ENCODE measurements at places on chromosomes 13 and 19.

DNA sequence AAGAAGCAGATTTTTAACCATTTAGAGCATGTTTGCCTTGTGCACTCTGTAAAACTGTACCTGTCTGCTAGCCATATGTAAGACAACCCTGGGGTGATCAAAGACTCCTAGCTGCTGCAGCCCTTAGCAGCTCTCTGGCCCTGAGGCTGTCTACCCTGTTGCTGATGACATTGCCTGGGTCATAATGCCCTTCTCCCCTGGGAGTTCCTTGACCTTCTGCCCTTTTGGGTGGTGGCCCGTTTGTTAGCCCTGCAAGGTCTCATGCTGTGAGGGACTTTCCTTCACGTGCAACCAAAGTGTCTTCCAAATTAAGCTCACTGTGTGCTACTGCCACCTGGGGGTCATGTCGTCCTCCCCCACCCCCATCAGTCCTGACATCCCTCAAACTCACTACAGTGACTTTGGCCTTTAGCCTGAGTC, 7.4 kb downstream of the GPC6 start:
- DNase-seq: no peak

DNA sequence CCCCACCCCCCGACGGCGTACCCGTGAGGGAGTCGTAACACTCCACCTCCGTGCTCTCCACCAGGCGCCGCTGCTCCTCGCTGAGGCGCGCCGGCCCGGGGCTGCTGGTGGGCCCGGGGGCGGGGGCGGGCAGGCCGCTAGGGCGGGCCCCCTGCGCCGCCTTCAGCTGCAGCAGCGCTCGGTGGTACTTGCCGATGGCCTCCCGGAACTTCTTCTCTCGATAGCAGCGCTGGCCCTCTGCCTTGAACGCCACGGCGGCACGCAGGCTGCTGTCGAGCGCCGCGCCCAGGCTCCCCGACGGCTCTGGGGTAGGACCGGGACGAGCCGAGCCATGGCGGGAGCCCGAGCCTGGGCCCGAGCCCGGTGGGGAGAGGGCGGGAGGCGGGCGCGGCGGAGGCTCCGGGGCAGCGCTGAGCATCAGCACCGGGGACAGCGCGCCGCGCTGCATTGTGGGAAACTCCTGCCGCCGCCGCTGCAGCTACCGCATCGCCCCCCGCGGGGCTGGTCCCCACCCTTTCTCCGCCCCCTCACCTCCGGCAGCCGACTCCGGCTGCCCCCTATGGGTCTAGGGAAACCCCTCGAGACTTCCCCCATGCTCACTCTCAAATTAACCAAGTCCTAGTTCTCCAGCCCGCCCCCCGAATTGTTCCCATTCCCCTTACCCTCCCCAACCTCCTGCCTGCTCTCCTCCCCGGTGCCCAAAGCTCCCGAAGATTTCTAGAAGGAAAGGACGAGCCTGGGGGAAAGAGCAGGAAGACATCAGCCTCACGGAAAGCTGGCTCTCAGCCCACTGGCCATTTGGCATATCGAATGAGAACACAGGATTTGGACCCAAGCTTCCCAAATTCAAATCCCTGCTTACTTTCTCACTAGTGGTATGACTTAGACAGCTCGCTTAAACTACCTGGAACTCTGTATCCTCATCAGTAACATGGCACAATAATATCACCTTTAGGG, at the start of gene TTC9B:
Gene TTC9B (minus strand): TSS at position 451 of the 957 bp plus-strand sequence. CDS start 3 bp downstream, at position 448.
- no peak for DNase-seq

GRCh38 chr19:10335352-10335985, 2.1 kb upstream of the RAVER1 start:
- no peak for DNase-seq

GRCh38 chr19:18611327-18612050, 1.2 kb upstream of the TMEM59L start:
- no peak for DNase-seq

DNA sequence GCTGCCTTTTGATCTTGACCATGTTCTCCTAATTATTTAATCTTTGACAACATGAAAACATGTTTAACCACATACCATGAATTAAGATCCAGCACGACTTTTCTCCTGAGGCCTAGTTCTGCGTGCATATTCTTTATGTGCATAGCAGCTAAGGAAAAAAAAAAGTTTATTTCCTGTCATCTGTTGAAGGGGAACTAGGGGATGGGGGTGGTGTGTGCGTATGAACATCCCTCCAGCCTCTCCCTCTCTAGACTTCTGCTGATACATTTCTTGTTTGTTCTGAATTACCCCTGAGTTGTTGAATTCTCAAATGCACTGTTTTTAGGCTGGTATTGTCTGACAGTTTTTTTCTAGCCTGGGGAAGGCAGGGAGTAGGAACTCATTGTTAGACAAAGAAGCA, 543.3 kb downstream of the FGF9 start:
- no peak for DNase-seq

DNA sequence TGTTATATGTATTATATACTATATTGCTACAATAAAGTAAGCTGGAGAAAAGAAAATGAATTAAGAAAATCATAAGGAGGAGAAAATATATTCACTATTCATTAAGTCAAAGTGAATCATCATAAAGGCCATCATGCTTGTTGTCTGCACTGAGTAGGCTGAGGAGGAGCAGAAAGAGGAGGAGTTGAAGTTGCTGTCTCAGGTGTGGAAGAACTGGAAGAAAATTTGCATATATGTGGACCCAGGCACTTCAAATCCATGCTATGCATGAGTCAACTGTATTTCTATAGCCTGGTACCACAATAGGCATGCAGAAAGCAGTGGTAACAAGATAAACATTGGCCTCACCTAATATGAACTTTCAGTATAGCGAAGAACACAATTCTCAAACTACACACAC, 135.9 kb upstream of the SGCG start:
- DNase-seq: no peak

- no peak for DNase-seq
These were observed 28.4 kb downstream of the RASA3 start for GRCh38 chr13:114103801-114104654.

GRCh38 chr19:38634757-38635482, 12.5 kb upstream of the ACTN4 start:
- DNase-seq: peak; percentile 37

- no peak for DNase-seq
These were observed 7.4 kb upstream of the IGFL1 start for GRCh38 chr19:46221981-46222610.

DNA sequence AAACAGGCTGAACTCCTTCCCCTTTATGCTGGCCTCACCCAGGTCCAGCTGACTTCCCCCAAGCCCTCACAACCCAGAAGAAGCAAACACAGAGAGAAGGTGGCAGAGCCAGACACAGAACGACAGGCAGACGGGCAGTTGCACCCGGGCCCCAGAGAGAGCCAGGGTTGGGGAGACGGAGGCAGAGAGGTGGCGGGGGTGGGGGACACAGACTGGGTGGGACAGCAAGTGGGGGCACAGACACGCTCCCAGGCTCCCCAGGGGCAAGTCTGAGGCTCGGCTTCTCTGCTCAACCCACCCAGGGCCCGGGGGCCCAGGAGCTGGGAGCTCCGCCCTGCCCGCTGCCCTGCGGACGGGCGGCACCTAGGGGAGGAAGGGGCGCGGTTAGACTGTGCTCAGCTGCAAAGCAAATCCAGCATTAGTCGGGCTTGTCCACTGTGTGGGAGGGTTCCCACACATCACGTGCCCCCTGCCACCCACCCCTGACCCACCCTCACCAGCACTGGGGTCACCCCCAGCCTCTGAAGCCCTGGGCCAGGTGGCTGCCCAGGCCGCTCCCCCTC, 31.3 kb upstream of the ASF1B start:
- no peak for DNase-seq

DNA sequence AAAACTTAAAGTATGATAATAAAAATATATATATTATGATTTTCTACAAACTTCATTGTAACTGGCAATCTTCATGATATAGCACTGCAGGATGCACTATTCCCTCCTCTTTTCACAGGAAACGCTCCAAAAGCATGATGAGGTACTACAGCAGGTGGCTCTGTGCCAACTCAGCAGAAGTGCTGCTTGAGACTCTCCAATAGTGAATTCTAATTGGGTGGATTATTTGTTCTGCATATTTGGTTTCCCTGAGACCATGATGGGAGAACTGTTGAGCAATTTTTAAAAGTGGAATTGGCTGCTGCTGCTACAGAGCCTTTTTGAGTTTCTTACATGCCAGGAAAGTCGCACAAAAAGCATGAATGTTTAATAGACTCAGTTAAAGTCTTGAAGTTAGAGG, 1782.4 kb upstream of the PCDH20 start:
- no peak for DNase-seq

DNA sequence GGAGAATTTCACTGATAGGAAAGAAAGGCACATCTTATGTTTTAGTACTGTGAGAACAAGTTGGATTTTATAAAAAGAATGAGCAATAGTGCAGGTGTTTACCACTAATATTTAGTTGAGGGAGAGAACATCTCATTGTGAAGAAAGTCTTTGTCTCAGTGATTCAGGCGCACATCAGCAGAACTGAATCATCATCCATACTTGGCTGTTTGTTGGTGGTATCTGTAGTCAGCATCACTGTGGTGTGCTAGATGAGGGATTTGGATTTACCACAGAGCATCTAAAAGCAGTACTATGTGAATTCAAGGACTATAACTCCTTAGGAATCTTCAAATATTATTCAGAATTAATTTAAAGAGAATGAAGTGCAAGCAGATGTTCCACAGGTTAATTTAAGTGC, 1380.5 kb upstream of the ATXN8OS start:
- no peak for DNase-seq

DNA sequence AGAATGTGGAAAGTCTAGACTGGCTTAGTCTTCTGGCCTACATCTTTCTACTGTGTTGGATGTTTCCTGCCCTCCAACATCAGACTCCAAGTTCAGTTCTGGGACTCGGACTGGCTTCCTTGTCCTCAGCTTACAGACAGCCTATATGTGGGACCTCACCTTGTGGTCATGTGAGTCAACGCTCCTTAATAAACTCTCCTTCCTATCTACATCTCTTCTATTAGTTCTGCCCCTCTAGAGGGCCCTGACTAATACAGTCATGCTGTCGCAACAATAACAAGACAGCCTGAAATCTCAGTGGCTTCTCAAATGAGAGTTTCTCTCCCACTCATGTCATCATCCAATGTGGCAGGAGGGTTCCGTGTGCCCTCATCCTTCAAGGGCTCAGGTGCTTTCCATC, 347.8 kb downstream of the MZT1 start:
- no peak for DNase-seq

- no peak for DNase-seq
These were observed 540.4 kb upstream of the NBEA start for GRCh38 chr13:34401696-34402095.

DNA sequence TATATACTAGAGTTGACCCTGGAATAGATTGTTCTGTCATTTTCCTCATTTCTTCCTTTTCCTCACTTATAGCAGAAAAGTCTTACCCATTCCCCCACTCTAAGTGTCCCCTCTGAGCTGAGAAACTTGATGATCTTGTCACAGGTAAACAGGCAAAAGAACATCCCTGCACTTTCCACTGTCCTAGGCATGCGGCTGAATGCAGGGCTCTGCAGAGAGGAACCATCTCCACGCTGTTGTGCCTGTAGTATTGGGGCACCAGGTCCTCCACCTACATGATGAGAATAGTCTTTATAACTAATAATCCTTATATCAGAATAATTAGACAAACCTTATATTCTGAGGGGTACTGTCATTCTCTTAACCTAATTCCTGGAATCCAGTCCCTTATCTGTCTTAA, 211.3 kb downstream of the RBM26 start:
- no peak for DNase-seq

DNA sequence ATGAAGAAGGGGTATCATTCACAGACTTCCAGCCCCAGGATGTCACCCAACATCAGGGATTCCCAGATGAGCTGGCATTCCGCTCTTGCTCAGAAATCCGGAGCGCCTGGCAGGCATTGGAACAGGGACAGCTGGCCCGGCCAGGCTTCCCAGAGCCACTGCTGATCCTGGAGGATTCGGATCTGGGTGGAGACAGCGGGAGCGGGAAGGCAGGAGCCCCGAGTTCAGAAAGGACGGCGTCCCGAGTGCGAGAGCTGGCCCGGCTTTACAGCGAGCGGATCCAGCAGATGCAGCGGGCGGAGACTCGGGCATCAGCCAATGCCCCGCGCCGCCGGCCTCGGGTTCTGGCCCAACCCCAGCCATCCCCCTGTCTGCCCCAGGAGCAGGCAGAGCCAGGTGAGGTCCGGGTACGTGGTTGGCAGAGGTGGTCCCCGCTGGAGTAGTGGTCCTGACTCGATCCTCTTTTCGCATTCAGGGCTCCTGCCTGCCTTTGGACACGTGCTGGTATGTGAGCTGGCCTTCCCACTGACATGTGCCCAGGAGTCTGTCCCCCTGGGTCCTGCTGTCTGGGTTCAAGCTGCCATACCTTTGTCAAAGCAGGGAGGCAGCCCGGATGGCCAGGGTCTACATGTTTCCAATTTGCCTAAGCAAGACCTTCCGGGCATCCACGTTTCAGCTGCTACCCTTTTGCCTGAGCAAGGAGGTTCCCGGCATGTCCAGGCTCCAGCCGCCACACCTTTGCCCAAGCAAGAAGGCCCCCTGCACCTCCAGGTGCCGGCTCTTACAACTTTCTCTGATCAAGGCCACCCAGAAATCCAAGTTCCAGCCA, 11.0 kb downstream of the PLEKHG2 start:
- no peak for DNase-seq

DNA sequence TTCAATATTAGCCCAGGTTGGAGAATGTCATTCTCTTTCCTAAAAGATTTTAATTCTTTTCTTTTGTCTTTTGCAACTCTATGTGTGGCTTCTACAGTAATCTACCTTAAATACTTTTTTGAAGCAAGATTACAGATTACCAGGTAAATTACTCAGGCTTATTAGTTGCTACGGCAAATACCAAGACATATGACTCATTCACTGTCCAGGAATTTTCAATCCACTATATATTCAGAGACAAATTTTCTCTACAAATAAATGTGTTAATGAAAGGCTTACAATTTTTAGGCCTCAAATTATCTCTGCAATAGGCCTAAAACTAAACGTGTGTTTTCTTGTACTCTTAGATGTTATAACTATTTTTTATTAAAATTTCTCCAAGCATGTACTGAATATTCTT, 631.3 kb downstream of the DIAPH3 start:
- DNase-seq: no peak
